T-helper 2 cell (primary cell): ENCODE measurements at places on chromosomes 1 and 21.

GRCh38 chr1:245716561-245716960 lies 561.8 kb downstream of the KIF26B start:
- no peak for DNase-seq

GRCh38 chr1:179709841-179710329 lies 33.2 kb upstream of the FAM163A start:
- no peak for DNase-seq

GRCh38 chr21:31887391-31887841 lies 14.6 kb downstream of the HUNK start:
- DNase-seq, result no peak

DNA sequence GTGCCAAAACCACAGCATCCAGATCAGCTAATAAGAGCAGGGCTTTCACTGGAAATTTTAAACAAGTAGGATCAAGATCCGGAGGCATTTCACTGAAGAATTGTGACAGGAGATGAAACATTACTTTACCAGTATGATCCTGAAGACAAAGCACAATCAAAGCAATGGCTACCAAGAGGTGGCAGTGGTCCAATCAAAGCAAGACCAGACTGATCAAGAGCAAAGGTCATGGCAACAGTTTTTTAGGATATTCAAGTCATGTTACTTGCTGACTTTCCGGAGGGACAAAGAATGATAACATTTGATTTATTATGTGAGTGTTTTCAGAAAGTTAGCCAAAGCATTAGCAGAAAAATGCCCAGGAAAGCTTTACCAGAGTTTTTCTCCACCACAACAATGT lies 8.2 kb downstream of the ZSWIM5 start:
- no peak for DNase-seq

GRCh38 chr1:108200687-108201051 lies 526 bp upstream of the SLC25A24 start:
- peak; percentile 31 for DNase-seq

GRCh38 chr1:27561124-27561899 lies 42.6 kb downstream of the AHDC1 start:
- no peak for DNase-seq

GRCh38 chr1:150410582-150411101 lies 46.7 kb downstream of the RPRD2 start:
- no peak for DNase-seq

- no peak for DNase-seq
Measured at GRCh38 chr1:29650041-29650400, 413.7 kb downstream of the PTPRU start.
